Activated CD4-positive, alpha-beta memory T cell treated with anti-CD3 and anti-CD28 coated beads for 36 hours (primary cell): ENCODE measurements at places on chromosomes 16 and 17.

GRCh38 chr17:75262112-75262606, 480 bp downstream of the MRPS7 start:
- H3K27me3 ChIP-seq: no peaks in the 10 kb centered on the region
- H3K4me1 ChIP-seq: peaks cover 46% of the 10 kb centered on the region
- H3K4me3 ChIP-seq: peak overlapping the region; percentile 93
- DNase-seq: no peak
- H3K36me3 ChIP-seq: peaks cover 23% of the 10 kb centered on the region

DNA sequence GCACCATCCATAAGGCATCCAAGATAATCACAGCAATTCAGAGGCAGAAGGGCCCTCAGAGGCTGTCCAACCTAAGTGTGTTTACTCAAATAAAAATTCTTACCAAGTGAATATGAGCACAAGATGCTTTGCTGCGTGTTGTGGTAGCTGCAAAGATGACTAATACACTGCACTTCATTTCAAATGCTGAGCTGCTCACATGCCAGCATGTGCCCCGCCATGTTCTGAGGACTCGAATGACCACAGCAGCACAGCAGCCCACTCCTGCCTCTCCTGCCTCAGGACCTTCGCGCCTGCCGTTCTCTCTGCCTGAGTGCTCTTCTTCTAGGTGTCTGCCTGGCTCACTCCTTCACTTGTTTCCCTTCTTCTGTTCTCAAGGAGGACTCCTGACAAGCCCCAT, 19.0 kb downstream of the PIK3R5 start:
- H3K4me1 ChIP-seq: peaks cover 72% of the 10 kb centered on the region
- no peak for DNase-seq
- no peaks in the 10 kb centered on the region for H3K27me3 ChIP-seq
- no peak overlapping the region for H3K27ac ChIP-seq
- H3K36me3 ChIP-seq: peaks cover 26% of the 10 kb centered on the region
- no peak overlapping the region for H3K4me3 ChIP-seq

GRCh38 chr17:28467456-28468025, 5.9 kb upstream of the SLC13A2 start:
- H3K4me1 ChIP-seq: peaks cover 18% of the 10 kb centered on the region
- H3K36me3 ChIP-seq: no peaks in the 10 kb centered on the region
- no peak for DNase-seq

DNA sequence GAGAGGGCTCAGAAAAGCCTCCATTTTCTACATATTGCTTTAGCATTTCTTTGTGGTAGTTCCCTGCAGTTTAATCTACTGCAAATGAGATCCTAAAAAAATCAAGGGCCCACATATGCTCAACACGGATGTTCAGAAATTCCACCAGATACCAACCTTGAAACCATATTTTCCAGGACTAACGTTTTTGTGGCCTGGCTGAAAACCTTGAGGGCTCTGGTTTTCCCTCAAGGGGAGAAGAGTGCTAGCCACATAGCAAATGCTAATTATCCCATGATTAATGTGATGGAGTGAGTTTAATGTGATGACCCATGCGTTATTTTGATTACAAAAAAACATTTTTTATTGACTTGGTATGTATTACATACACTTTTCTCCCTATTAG, 68.9 kb downstream of the SNX11 start:
- H3K27me3 ChIP-seq: no peaks in the 10 kb centered on the region
- H3K36me3 ChIP-seq: peaks cover 28% of the 10 kb centered on the region
- no peak overlapping the region for H3K4me3 ChIP-seq
- H3K27ac ChIP-seq: no peak overlapping the region

DNA sequence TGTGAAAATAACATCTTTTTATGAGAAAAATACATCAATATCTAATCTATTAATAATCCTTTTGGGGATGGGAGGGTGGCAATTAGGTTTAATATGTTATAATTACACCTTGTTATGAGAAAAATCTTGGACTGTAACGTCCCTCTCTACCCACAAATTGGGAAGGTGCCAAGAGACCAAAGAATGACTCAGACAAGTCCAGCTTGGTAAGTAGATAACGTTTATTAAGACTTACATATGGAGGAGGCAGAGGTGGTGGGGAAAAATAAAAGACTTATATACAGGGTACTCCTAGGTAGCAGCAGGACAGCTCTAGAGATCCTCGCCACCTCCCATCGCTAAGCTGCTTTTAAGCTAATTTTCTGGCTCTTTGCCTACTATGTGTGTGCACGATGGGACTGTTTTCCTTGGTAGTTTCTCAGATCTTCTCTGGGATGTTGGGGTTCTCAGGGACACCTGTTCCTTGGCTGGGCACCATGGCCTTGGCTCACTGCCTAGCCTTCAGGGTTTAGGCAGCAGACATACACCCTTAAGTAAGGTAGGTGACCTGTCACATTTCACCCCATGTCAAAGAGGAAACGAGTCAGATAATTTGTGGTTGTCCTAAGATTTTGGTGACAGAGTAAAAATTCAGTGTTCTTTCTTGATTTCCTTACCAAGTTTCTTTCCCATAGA, 31.5 kb downstream of the RBL2 start:
- H3K27ac ChIP-seq: peak overlapping the region; percentile 58
- no peak overlapping the region for H3K4me3 ChIP-seq
- no peak for DNase-seq
- peaks cover 49% of the 10 kb centered on the region for H3K36me3 ChIP-seq

DNA sequence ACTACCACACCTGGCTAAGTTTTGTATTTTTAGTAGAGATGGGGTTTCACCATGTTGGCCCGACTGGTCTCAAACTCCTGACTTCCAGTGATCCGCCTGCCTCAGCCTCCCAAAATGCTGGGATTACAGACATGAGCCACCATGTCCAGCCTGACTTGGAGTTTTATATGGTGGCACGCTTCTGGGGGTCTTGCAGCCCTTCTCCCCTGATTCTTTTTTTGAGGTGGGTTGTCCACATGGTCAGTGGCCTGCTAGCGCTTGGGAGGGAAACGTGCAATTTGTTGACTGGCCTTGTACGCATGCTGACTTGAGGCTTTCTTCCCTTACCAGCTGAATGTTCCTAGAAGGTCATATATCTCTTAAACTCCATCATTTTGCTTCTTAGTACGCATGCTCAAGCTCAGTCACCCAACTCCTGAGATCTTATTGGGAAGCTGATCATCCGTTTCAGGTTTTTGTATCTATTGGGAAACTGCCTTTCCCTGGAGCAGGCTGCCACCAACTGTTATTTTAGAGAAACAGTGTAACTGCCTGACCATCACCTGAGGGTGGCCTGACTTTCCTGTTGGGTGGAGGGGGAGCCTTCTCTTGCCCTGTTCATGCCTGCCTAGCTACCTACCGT, 13.7 kb upstream of the LDHD start:
- H3K27me3 ChIP-seq: peaks cover 2% of the 10 kb centered on the region
- DNase-seq: no peak
- H3K4me1 ChIP-seq: peaks cover 9% of the 10 kb centered on the region
- peaks cover 4% of the 10 kb centered on the region for H3K36me3 ChIP-seq
- no peak overlapping the region for H3K27ac ChIP-seq

DNA sequence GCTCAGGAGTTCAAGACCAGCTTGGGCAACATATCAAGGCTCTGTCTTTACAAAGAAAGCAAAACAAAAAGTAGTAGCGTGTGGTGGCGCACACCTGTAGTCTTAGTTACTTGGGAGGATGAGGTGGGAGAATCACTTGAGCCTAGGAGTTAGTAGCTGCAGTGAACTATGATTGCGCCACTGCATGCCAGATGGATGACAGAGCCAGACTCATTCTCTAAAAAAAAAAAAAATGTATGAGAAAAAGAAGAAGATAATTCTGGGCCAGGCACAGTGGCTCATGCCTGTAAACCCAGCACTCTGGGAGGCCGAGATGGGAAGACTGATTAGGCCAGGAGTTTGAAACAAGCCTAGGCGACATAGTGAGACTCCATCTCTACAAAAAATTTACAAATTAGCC, 28.5 kb downstream of the STAT5B start:
- H3K27me3 ChIP-seq: no peaks in the 10 kb centered on the region
- peaks cover 63% of the 10 kb centered on the region for H3K4me1 ChIP-seq
- peaks cover 21% of the 10 kb centered on the region for H3K36me3 ChIP-seq
- DNase-seq: peak; percentile 30
- H3K4me3 ChIP-seq: peak overlapping the region; percentile 64
- H3K27ac ChIP-seq: peak overlapping the region; percentile 95

DNA sequence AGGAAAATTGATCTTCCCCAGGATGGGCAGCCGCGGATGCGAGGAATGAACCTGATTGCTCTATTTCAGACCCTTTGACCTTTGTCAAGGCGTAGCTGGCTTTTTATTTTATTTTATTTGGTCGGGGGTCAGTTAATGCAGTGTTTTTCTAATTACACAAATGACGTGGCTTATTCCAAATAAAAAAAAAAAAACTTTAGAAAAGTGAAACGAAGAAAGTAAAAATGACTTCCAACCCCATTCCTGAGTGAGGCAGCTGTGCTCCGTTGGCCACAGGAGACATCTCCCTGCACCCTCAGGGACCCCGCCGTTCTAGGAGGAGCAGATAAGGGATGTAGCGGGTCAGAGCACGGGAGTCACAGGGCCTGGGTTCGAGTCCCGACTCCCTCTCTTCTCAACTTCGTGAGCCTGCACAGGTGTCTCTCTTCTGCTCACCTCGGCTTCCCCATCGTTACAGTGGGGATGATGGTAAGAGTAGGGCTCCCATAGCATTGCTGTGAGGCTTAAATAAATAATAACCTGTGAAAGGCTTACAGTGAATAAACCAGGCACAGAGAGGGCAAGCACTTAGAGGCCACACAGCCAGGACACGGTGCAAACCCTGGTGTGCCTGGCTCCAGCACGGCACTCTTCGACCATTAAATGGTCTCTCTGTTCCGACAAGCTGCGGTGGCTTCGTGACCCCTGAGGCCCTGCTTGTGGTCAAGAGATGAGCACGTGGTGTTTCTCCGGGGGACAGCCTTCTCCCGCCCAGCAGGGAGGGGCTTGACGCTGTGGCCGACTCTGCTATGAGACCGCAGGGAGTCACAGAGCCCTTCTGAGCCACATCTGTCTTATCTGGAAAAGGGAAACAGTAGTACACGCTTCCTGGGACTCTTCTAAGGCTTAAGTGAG, 10.2 kb downstream of the FOXF1 start:
- H3K36me3 ChIP-seq: no peaks in the 10 kb centered on the region
- peaks cover 3% of the 10 kb centered on the region for H3K4me1 ChIP-seq
- H3K27me3 ChIP-seq: peaks cover 40% of the 10 kb centered on the region
- no peak overlapping the region for H3K27ac ChIP-seq
- no peak for DNase-seq

DNA sequence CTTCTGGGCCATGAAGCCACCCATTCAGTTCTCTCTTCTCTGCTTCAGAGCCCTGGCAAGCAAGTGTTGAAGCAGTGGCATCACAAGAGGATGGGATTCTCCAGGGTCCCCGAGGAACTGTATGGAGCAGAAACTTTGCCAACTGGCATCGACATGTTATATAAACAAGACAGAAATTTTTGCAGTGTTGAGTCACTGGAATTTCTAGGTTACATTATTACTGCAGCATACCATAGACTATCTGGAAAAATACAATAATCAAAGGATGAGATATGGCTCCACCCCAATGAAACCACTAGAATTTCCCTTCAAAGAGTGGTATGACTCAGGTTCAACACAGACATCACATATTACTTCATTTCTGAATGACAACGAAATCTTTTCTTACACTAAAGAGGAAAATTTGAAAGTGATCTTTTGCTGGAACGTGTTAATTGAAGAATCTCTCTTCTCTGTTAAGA, 343.0 kb upstream of the DYNLRB2 start:
- peak overlapping the region; percentile 42 for H3K27ac ChIP-seq
- no peak overlapping the region for H3K4me3 ChIP-seq
- DNase-seq: peak; percentile 10
- peaks cover 27% of the 10 kb centered on the region for H3K27me3 ChIP-seq
- H3K4me1 ChIP-seq: peaks cover 7% of the 10 kb centered on the region

DNA sequence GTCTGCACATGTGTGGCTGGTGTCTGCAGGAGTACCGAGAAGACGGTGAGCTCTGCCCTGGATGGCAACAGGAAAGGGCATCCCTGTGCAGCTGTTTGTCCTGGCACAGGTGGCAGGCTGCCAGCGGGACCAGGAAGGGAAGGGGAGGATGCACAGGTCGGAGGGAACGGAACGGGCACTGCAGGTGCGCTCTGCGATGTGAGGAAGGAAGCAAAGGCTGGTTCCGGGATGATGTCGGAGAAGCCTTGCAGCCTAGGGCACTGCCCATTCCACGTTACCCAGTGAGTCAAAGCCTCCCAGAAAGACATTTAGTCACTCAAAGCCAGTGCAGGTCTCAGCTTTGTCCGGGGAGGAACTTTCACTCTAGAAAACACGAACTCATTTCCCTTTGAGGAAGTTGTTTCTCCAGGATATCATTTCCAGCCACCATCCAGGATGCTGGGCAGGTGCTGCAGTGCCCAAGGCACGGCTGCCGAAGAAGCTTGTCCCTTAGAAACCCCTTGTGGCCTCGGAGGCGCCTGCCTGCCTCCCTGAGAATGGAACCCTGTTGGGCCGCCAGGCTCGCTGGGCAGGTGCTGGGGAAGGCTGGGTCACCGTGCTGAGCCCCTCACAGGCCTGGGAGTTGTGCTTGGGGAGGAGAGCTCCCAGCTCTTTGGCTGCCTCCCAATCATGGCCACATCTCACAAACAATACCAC, 4.5 kb upstream of the TMEM235 start:
- H3K4me3 ChIP-seq: no peak overlapping the region
- H3K36me3 ChIP-seq: peaks cover 18% of the 10 kb centered on the region
- H3K27me3 ChIP-seq: peaks cover 14% of the 10 kb centered on the region
- peak; percentile 28 for DNase-seq
- peaks cover 4% of the 10 kb centered on the region for H3K4me1 ChIP-seq

- no peaks in the 10 kb centered on the region for H3K4me1 ChIP-seq
- no peaks in the 10 kb centered on the region for H3K27me3 ChIP-seq
- H3K4me3 ChIP-seq: no peak overlapping the region
- no peak overlapping the region for H3K27ac ChIP-seq
- H3K36me3 ChIP-seq: no peaks in the 10 kb centered on the region
- no peak for DNase-seq
Observed at GRCh38 chr16:8742068-8742467, 55.4 kb downstream of the TMEM186 start.
